ENCODE measurements at places on chromosomes 1 and 21.

DNA sequence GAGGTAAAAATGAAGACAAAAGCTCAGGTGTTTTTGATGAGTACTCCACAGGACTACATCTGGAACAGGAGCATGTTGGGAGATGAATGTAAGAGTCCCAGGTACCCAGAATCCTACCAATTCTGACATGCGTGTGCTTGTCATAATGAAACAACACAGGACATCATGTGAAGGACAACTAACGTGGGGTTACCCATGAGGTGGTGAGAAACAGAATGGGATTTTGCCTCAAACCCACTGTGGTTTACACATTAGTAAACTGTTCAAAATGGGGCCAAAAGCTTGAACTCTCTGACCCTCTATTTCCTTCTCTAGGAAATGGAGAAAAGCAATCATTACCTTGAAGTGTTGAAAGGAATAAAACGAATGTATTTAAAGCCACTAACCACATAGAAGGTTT, 266.2 kb downstream of the RGS7 start:
- DNase-seq, result no peak

DNA sequence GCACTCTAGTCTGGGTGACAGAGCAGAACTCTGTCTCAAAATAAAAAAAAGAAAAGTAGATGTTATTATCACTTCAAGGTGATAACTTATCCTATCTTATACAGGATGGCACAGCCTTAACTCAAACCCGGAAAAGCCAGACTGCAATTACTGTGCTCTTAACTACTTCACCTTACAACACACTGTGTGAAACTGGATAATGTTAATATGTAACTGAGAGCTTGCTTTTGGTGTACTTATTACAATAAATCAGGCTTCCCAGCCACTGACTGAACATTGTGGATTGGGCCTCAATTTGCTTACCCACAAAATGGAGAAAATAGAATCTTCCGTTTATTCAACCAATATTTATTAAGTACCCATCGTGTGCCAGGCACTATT, 1.4 kb downstream of the ORC1 start:
- no peak for DNase-seq

DNA sequence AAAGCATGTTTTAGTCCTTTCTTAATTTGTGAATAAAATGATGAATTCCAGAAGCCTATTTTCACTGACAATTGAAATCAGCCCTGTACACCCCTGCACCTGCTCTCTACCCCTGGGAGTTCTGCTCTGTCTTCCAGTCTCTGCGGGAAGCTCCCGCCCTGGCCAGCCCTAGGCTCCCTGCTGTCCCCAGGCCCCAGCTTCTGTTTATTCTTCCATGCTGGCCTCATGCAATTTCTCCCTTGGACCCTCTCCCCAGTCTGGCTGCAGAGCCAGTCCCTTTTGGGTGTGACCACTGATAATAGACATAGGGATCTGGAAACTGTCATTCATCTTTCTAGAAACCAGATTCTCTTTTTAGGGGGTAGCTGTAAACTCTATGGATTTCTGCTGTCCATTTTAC, 258.6 kb downstream of the GRIK3 start:
- DNase-seq, result no peak

DNA sequence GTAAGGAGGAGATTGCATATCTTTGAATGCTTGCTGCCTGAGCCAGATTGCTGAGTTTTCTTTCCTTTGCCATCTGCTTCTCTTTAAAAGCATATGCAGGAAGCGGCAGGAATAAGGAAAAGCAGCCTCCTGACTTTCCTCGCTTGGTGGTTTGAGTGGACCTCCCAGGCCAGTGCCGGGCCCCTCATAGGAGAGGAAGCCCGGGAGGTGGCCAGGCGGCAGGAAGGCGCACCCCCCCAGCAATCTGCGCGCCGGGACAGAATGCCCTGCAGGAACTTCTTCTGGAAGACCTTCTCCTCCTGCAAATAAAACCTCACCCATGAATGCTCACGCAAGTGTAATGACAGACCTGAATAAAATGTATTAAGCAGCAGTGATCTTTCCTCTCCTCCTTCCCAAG, 1.5 kb downstream of the CORT start:
- DNase-seq, result no peak

- no peak for DNase-seq
These were observed 12.8 kb downstream of the UTP25 start for GRCh38 chr1:209840611-209841010.

DNA sequence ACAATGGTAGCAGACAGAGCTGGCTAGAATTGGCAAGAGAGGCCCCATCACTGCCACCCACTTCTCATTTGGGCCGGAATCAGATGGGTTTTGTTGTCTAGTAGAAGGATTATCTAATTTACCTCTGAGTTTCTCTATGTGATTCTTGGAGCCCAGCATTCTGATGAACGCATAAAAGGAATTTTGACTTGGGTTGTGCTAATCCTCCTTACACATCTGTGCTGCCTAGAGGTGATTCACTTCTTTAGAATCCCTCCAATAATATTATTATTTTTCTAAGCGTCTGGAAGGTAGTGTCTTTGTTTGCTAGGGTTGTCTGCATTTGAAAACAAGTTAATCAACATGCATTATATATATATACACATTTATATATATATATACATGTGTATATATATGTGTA, 118.1 kb downstream of the RUNX1 start:
- DNase-seq, result no peak

GRCh38 chr1:23254584-23254983, 37.3 kb upstream of the HTR1D start:
- no peak for DNase-seq

DNA sequence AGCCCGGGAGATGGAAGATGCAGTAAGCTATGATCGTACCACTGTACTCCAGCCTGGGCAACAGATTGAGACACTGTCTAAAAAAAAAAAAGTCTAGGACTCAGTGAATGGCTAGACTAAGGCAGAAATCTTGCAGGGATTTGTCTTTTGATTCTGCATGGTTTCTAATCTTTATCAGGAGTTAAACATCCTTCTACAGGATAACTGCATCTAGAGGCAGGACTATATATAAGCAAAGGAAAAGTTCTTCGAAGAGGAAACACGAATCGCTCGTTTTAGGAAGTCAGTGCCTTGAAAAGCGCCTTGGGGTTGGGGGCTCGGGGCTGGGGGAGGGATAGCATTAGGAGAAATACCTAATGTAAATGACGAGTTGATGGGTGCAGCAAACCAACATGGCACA, 602 bp upstream of the UFC1 start:
- no peak for DNase-seq

DNA sequence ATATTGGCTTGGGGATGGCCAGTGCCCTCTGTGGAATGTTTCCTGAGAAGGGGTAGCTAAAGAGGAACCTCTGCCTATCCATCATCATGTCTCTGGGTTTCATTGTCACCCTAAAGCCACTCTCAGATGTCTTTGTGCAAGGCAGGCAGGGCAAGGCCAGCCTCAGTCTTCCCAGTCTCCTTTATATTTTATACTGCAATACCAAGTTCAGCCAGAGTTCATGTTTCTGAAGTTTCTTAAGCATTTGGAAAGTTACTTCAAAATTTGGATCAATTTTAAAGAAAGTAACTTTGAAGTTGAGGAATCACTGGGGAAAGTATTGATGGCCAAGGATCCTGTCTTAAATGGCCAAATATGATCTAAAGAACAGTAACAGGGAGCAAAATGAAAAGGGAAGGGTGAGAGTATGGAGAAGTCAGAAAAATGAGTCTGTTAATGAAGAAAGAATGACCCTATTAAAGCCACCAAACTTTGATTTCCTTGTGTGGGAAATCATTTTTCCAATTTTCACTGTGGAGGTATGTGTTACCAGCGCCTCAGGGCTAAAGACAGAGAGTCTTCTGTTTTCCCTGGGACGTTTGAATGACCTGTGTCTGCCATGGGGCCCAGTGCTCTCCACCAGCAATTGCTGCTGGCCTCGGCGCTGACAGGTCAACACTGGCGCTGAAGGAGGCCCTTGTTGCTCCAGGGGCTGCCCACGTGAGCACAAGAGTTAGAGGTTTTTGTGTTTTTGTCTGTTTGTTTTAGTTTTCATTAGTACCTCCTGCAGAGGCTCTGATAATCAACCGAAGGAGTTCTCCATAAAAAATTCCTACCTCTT, 93.9 kb downstream of the ATP5PO start:
- DNase-seq, result no peak

DNA sequence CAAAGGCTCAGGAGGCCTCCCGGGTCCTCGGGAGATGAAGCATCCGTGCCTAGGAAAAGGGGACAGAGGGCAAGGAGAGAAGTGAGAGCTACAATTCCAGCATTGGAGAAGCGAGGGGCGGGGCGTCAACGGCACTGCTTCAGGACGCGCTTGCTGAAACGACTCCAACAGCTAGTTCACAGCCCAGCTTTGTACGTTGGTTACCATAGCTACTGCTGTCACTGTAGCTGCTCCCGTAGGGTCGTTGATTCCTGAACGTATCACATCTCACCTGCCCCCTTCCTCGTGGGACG, 63.1 kb downstream of the TOR1AIP2 start:
- no peak for DNase-seq

DNA sequence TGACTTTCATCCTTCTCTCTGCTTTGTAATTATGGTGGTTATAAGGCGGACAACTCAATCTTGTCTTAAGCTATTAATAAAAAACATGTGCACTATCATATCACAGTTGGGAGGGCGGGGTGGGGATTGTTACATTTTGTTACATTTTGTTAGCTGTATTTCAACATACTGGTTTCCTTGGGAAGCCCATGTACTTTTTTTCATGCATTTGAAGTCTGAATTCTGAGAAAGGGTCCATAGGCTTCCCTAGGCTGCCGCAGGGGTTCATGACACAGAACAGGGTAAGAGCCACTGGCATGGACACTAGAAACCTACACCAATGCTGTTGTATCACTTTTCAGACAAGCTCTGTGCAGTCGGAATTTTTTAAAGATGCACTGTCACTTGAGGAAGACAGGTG, 178.8 kb downstream of the ETS2 start:
- no peak for DNase-seq

- DNase-seq, result no peak
These were observed 9.1 kb downstream of the NHLH1 start for GRCh38 chr1:160375788-160376524.

- no peak for DNase-seq
These were observed 55.4 kb downstream of the LPGAT1 start for GRCh38 chr1:211775170-211775569.

- no peak for DNase-seq
These were observed 18.1 kb downstream of the KCNT2 start for GRCh38 chr1:196590012-196590708.

DNA sequence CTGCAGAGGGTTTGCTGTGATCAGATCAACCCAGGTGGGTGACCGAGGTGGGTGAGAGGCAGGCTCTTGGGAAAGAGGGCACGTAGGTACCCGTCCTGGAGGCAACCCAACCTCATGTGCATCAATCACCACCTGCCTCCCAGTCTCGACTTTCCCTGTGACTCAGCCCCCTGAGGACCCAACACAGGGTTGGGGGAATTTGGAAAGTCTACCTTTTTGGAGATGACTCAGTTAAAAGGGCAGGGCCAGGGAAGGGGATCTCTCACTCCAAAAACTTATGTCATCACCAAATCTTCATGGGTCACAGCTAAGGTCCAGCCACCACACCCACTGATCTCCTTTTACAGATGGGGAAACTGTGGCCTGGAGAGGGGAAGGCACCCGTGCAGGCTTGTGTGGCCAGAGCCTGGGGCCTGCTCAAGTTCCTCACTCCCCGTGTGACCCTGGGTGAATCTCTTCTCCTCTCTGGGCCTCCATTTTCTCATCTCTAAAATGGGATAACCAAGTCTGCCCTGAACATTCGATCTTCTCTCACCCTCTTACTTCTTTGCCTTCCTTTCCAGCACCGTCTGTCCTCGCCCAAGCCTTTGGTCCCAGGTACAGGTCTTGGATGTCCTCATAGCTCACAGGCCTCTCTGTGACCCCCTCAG, 34.6 kb upstream of the WNT4 start:
- no peak for DNase-seq

DNA sequence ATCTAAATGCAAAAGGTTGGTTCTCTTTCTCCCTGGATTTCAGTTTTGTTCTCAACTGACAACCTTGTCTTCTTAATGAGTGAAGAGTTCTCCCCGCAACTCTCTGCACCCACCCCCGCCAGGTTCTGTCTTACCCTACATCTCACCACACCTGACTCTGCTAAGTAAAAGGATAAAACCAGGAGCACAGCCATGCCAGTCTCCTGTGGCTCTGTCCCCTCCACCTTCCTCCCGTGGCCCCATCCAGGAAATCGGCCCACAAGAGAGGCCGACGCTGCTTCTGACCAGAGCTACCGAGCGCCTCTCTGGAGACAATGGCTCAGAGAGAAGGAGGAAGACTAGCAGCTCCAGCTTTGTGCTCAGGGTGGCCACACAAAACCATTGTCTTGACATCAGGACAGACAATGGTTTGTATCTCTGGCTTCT, 72.2 kb downstream of the PLEKHA6 start:
- DNase-seq, result no peak

DNA sequence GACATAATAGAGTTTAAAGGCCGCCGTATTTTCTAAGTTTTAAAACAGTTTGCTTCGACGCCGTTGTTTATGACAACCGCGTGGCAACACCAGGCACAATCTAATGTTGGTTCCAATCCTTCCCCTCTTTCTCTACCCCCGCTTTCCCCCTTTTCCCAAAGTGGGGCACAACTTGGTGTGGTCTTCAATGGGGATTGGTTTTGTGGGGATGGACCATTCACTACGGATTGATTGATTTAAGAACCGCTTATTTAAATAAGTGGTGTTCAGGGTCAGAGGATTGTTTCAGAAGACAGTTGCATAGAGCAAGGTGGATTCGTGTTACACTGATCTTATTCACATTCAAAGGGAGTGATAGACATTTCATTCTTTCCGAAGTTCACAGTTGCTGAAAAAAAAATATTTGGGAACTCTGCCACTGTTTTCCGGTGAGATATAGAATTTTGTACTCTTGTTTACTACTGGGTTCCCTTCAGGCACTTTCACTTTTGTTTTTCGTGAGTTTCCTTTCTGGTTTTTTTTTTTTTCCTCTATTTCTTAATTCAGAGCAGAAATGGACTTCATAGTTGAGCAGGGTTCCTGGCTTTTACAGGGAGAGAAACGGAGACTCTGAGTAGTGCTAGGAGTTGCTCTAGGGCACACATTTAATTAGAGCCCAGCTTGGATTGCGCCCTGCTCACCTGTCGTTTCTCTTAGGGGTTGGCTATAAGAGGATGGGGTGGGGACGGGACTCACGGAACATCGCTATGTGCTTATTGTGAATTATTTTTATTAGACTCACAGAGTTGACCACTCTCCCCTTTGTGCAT, 79.6 kb upstream of the AK4 start:
- DNase-seq, result no peak

DNA sequence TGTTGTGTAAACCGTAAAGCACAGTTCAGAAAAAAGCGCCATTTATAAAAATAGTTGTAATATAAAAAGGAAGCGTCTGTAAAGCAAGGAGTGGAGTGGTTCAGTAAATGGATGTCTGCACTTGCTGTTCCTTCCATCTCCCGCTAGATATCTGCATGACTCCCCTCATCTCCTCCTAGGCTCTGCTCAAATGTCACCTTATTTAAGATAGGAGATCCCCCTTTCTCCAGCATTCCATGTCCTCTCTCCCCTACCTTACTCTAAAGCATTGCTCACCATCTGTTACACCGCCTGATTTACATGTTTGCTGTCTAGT, 745 bp downstream of the MUL1 start:
- DNase-seq, result no peak

GRCh38 chr1:192497214-192497794, 78.3 kb upstream of the RGS1 start:
- DNase-seq, result no peak
